Neural crest cell (in vitro differentiated cells): ENCODE measurements at places on chromosomes 4 and X.
A peak's percentile ranks its signal among the peaks of the same experiment; 100 is the strongest.

DNA sequence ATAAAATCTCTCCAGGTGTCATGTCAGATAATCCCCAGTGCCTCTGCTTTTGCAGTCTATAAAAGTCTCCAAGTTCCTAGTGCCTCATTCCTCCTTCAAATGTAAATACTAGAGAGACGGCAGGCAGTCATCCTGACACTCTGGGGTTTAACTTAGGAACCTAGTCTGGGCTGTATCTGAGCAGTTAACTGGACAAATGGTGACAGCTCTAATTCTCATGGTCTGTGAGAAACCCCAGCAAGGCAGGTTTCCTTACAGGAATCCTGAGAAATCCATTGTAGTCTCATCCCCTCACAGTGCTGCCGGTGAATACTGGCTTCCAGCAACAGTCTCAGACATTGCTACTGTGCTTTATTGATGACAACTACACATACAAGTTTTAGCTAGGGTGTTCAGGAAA is 246.8 kb downstream of the SNCA start:
- DNase-seq = no peak

GRCh38 chr4:2830632-2831610 is 12.7 kb upstream of the ADD1 start:
- DNase-seq = no peak

DNA sequence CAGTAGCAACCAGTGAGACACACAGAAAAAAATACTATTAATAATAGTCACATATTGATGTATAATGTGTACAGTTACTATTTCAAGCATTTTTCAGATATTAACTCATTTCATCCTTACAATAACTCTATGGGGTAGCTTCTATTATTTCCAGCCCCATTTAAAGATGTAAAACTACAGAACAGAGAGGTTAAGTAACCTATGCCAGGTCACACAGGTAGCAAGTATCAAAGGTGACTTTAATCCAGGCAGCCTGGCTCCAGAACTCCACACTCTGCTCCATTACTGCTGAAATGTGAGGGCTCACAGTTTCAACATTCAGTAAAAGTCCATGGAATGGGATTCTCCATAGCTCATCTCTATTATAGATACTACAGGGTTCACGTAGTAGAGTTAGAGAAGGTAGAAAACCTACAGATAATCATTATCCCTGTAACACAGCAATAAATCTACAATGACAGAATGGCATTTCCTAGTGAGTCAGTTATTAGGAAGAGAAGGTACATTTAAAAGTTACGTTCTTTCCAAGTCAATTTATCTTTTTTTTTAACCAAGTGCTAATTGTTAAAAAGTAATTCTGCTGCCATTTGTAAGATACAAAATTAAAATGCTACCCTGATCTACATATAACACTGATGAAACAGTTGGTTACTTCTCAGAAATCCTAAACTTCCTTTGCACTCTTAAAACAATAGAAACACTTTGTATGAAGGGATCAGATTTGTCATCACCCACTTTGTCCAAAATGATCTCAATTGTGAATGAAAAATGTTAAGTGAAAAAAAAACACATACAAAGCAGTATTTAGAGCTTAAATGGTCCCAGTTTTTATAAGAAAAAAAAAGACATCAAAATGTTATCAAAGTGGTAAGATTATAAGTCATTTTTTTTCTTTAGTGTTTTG is 18.7 kb downstream of the RELL1 start:
- no peak for DNase-seq

GRCh38 chr4:37990731-37991245 is 30.6 kb downstream of the PTTG2 start:
- no peak for DNase-seq

DNA sequence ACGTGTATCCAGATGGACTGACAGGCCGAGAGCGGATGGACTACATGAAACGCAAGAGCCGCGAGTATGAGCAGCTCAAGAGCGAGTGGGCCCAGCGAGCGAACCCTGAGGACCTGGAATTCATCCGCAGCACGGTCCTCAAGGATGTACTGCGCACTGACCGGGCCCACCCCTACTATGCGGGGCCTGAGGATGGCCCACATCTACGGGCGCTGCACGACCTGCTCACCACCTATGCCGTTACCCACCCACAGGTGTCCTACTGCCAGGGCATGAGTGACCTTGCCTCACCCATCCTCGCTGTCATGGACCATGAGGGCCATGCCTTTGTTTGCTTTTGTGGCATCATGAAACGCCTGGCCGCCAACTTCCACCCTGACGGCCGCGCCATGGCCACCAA is 14.6 kb upstream of the RBM3 start:
- DNase-seq = no peak

GRCh38 chr4:141376769-141377168 is 156.1 kb downstream of the ZNF330 start:
- no peak for DNase-seq

DNA sequence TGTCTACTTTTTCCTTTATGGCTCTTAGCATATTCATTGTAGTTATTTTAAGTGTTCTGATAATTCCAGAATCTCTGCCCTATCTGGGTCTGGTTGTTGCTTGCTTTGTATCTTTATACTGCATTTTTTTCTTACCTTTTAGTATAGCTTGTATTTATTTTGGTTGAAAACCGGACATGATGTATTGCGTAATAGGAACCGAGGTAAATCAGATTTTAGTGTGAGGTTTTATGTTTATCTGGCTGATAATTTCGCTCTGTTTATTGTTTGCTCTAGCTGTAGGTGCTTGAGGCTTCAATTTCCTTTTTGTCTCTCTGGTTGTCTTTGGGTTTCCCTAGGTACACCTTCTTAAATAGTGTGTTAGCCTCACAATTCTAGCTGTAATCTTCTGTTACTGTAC is 263.8 kb upstream of the LCORL start:
- no peak for DNase-seq

DNA sequence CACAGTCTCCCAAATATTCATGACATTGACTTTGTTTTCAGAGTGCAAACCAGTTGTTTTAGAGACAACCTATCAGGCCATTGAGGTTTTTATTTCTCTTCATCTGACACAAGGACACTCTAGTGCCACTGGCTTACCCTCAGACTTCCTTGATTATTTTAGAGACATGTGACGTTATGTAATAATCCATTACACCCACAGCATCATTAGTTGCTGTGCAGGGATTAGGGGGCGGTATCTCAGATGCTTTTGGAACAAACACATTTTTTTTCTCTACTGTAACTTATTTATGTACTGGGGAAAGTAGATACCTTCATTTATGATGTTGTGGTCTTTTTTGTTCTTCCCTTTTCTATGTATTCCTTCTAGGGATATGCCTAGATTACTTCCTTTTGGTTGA is 2293.1 kb downstream of the PCDH7 start:
- DNase-seq = no peak

DNA sequence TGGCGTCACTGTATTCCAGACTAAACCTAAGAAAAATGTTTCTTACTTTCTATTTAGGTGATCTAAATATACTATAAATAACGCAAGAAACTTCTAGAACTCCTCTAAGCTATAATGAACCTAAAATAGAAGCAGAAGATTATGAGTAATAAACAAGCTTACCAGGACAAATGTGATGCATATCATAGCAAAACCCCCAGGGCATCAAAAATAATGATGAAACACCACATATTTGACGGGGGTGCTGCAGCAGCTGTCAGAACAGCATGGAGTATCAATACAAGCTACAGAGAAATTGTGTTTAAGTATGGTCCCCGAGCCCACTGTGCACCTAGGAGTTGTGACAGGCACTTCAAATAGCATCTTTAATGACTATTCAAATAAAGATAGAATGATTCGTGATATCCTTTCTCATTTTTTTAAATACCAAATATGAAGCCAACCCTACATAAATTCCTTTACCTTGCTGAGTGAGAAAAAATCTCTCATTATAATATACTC is 337.3 kb downstream of the CENPC start:
- DNase-seq = no peak

DNA sequence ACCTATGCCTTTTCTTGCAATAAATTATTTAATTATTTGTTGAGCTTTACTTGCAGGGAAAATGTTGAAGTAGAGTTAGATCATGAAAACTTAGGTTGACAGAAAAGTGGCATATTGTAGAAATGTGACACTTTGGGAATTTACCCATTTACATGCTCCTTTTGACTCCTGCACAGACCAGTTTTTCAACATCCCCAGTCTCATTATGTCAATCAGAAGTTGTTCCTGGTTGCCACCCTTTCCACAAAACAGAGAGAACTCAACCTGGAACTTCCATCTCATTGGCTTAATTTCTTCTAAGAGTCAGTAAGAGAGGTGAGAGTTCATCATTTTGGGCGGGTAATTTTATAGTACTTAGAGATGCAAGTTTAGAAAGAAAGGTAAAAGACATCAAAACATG is 284.6 kb upstream of the ANKRD50 start:
- no peak for DNase-seq

GRCh38 chr4:25113915-25114904 is 46.0 kb downstream of the SEPSECS start:
- DNase-seq = no peak

DNA sequence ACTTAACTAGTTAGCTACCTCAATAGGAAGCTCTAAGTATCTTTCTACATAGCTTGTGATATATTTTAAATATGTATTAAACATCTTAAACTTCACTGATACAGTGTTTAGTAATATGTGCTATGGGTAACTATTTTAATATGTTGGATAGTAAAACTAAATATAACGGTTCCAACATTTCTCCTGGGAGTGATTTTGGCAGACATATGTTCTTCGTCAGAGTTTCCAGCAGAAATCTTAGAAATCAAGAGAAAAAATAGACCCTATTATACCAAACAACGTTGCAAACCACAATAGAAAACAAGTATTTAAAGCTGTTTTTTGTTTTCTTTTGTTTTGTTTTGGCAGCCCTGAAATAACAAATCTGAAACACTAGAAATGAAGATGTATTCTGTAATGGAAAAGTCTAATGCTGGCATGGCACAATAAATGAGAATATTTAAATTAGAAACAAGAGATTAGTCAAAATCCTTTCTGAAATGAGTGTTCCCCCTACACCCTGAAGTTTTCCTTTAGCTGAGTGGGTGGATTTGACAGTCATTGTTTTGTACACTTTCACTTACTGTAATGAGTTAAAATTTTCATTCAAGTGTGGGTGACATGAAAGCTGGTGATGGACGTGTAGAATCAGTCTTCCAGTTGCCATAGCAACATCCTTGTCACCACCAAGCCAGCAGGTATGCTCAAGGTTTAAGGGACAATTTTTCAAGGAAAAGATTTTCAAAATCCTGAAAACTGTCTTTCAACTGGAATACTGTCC is 233.5 kb downstream of the SCFD2 start:
- no peak for DNase-seq

DNA sequence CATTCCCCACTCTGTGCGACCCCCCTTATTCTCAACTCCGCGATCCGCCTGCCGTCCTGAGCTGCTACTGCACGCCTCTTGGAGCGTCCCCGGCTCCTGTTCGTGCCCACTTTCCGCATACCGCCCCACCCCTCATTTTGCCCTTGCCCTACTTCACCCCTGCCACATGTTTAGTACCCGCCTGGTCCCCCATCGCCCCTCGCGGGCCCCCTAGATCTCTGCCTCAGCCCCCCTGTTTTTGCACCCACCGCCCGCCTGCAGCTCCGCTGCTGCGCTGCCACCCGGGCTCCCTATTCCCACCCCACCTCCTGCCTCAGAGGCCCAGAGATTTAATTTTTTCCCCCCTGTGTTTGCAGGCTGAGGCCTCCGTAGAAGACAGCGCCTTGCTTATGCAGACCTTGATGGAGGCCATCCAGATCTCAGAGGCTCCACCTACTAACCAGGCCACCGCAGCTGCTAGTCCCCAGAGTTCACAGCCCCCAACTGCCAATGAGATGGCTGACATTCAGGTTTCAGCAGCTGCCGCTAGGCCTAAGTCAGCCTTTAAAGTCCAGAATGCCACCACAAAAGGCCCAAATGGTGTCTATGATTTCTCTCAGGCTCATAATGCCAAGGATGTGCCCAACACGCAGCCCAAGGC is 1.4 kb downstream of the MAGED1 start:
- no peak for DNase-seq

DNA sequence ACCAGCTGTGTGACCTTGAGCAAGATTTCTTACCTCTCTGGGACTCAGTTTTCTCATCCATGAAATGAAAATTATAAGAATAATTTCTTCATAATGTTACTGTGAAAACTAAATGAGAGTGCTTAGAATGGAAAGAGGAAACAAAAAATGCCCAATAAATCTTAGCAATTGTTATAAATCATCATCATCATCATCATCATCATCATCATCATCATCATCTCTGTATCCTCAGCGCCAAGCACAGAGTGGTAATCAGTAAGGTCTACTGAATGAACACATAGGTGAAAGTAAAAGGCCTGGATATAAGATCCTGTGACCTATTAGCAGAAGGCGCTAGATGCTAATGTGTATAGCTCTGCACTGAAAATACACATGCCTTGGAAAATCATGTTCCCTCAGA is 6.8 kb upstream of the STARD8 start:
- DNase-seq = no peak

DNA sequence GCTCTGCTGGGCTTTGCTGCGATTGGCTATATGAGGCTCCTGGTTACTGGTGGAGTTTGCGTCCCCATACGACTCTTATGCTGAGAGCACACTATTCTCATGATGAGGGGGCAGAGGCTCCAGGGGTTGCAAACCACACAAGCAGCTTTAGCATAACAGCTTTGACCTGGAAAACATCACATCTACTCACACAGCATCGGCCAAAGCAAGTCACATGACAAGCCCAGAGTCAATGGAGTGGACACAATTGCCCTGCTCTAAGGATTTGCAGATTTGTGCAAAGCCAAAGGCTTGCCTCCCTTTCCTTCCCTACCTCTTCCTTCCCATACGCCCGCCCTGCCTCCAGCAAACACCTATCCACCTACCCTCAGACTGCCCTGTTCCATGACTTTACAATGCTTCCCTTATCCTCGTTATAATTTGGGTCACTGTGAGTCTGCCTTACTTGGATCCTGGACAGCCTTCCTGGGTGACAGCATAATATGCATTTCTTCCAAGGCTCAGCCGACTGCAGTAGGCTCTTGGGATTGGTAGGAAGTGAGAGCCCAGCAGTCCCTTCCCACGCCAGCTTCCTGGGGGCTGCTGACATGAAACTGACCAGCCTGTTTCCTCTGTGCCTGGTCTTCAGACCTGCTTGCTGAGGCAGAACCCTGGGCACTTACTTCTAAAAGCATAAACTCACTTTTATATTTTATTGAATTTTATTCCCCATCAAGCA is 208.2 kb upstream of the PSAPL1 start:
- DNase-seq = no peak

DNA sequence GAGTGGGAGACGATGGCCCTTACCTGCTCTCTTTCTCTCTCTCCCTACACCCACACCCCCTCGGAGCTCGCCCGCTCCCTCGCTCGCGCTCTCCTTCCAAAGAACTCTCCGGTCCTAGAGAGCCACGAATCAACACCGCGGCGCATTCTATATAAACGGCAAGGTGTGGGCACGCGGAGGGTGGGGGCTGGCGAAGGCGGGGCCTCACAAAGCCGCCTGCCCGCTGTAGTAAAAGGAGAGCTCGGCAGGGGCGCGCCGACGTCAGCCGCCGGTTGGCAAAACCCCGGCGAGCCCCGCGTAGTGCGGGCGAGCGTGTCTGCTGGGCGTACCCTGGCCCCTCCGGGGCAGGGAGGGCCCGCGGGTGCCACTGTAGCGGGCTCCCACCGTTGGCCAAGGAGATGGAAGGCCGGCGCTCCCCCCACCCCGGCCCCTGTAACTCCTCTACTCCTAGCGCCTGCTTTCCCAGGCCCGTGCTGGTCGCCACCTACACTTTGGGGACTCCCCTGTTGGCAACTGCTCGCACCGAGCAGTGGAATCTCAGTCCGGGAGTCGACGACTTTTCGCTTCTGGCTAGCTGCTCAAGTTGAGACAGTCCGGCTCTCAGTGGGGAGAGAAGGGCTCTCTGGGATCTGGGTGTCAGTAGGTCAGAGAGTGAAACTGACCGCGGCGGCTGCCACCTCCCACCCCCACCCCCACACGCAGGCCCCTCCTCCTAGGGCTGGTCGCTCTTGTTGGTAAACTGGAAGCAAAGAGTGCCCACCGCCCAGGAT is 325.5 kb upstream of the F9 start:
- DNase-seq = peak; percentile 67
